ENCODE measurements at places on chromosomes 11 and 22.

GRCh38 chr11:1889224-1889930 is 2.3 kb downstream of the PRR33 start:
- no peak for DNase-seq

DNA sequence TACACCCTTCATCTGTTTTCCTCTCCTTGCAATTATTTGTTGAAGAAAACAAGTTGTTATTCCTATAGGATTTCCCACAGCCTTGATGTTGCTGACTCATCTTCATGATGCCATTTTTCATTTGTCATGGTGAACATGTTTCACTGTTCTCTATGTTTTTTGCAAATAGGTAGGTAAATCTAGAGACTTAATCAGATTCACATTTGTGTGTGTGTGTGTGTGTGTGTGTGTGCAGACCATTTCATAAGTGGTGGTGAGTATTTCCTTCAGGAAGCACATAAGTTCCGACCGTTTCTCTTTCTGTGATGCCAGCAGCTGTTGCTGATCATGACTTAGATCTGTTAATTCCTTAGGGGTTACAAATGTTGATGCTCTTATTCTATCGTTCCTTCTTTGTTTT is 80.3 kb upstream of the IZUMO1R start:
- DNase-seq = no peak

DNA sequence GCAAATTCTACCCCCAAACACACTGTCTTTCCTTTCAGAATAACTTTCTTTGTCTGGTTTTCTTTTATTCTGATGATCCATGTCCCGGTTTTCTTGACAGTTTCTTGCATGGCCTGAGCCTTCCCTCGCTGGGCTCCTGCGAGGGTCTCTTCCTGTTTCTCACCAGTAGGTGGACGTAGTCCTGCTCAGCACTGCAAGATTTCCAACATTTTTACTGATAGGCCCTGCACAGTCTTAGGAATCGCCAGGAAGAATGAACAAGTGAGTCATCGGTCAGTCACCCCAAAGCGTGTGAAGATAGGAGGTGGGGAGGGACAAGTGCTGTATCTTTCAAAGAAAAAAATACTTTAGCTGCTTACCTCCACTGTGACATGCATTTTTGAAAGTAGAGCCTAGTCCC is 16.9 kb upstream of the KIRREL3 start:
- no peak for DNase-seq

DNA sequence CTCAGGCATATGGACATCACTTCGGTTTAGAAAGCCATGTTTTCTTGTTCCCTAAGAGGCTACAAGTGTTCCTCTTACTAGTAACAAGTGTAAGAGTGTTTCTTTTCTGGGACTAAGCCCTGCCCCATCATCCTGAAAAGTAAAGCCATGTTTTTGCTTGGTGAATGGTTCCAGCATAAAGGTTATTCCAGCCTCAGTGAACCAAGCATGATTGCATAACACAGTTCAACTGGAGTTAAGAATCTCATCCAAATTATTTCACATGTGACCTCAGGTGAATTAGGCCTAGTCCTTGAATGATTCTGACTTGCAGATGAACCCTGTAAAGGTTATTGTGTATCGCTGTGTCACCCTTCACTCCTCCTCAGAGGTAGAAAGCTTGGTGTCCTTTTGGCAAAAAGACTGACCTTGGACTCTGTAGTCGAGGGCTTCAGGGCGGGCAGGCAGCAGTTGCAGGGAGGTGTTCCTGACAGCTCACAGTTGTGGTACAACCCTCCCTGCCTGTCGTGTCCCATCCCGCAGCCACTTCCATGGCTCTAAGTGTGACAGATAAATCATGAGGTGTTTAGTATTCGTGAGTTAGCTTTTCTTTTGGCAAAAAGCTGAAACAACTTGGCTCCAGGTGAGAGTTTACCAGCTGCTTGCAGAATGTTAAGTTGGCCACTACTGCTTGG is 321.8 kb downstream of the CADM1 start:
- DNase-seq = no peak

GRCh38 chr11:17747131-17747955 is 12.8 kb downstream of the KCNC1 start:
- DNase-seq = no peak

DNA sequence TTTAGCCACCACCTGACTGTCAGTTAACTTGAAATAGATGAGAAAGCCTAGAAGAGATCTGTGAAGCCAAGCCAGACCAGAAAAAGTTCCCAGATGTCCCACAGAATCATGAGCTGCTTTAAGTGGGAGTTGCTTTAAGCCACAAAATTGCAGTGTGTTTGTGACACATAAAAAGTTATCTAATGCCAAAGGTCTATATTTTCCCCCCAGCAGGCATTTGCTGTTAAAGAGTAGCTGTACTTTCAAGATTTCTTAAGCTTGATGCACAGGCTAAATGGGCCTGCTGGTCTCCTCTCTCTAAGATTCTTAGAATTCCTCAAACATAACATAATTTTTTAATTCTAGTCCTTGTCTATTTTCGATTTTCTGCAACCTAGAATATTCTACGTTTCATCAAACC is 825.7 kb downstream of the FAM181B start:
- no peak for DNase-seq

- DNase-seq = no peak
Measured at GRCh38 chr11:87046824-87047223, 9.1 kb downstream of the TMEM135 start.

DNA sequence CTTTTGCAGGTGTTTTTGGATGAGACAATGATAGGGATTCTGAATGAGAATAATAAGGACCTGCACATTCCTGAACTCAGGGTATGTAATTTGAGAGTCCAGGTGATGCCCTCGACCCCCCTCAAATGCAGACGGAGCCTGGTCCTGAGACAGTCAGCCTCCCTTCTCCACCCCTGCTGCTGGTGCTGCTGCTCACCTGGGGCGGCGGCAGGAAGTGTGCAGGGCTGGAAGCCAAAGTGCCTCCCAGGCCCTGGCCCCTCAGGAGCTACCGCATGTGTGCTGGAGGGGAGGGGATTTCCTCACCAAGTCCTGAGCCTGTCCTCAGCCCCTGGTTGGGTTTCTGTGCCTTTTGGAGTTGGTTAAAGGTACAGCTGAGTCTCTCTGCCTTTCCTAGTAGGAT is 19.0 kb upstream of the GLB1L2 start:
- DNase-seq = no peak

DNA sequence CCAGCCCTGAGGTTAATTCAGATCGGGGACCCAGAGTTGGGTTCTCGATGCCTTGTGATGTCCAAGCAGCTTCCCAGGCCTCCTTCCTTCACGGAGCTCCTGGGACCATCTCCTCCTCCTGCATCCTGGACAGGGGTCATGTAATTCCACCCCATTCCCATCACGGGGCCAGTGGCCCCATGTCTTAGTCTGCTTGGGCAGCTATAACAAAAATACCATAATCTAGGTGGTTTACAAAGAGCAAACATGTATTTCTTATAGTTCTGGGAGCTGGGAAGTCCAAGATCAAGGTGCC is 41.7 kb upstream of the PRDM11 start:
- no peak for DNase-seq

DNA sequence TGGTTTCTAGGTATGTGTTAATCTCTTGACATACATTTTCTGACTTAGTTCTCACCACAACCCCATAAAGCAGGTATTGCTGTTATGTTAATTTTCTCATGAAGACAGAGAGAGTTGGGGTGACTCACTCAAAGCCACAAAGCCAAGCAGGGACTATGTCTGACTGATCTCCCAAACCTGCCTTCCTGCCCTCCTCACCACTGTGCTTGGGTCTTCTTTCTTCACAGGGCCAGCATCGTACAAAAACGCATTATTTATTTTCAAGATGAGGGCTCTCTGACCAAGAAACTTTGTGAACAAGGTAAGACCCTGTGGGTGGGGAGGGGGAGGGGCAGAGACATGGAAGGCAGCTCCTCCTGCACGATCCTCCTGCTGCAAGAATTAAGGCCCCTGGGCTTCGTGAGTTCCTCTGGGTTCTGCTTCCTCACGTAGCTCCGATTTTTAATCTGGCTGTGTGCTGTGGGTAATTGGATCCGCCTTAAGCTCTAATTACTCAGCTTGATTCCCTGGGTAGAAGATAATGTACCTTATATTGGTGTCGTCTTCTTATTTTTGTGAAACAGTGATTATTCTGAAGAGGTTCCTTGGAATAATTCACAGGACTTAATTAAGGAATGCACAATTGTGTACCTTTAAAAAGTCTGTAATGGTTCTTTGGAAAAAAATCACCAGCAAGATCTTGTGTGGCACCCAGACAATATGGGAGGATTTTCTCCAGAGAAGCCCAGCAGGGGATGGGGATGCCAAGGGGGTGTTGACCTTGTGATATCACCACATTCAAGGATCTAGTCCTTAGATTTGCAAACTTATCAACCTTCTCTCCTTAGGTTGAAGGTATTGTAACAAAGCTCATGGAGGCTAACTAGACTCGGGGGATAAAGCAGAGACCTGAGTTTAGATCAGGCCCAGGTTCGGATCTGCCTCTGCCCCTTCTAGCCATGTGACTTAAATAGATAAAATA is 112.9 kb downstream of the SPON1 start:
- DNase-seq = no peak

DNA sequence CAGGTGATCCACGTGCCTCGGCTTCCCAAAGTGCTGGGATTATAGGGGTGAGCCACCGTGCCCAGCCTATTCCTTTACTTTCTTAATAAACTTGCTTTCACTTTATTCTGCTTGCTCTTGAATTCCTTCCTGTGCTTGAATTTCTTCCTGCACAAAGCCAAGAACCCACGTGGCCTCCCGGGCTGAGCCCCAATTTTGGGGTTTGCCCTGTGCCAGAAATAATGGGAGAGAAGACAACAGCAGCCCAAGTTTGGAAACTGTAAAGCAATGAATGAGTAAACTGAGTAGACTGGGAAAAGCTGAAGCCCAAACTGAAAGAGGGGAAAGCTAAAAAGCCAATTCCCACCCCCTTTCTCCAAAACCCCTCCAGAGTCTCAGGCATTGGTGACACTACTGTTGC is 136.4 kb downstream of the NECTIN1 start:
- DNase-seq = no peak

- no peak for DNase-seq
Measured at GRCh38 chr11:293271-293851, 4.4 kb downstream of the PGGHG start.

GRCh38 chr11:74417379-74417804 is 19.2 kb upstream of the PGM2L1 start:
- peak; percentile 52 for DNase-seq

- DNase-seq = no peak
Measured at GRCh38 chr22:39294571-39295468, 24.6 kb downstream of the RPL3 start.

DNA sequence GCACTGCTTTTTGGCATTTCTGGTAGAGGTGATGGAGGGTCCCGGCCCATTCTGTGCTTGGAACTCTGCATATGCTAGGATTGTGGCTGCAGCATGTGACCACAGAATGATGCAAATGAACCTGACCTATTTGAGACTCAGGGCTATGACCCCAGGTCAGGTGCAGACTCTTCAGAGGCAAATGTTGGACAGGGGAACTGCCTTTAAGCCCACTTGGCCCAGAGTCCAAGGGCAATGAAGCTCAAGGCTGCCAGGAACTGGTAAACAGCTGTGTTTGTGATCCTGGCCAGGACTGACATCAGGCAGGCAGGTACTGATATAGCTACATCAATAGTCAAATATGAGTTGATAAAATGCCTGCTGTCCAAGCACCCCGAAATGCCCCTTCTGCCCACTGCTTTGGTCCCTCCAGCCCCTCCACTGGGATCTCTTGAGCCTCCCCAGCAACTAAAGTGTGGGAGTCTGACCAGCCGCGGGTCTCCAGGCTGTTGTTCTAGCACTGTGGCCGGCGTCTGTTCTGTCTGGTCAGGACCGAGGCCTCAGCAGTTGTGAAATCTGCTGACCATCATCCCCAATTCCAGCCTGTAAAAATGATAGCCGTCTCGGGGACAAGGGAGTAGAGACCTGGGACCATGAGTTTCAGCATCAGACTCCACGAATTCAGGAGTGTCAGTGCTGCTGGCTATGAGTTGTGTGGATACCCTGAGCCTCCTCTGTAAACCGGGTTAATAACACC is 82.4 kb upstream of the EIF3D start:
- DNase-seq = no peak

DNA sequence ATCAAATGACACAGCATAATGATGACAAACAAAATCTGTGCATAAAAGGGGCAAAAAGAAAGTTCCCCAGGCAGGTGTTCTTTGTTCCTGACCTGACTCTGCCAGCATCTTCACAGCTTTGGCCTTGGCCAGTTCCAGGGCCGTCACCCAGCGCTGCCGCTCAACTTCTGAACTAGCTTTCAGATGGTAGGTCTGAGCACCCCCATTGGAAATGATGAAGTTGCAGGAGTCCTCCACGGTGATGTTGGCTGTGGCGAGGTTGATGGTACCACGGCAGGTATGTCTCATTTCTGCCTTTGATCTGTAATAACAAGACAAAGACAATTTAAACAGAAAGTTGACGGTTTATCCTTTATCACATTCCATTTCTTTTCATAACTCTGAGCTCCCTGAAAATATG is 5.3 kb downstream of the OSBP start:
- DNase-seq = no peak

DNA sequence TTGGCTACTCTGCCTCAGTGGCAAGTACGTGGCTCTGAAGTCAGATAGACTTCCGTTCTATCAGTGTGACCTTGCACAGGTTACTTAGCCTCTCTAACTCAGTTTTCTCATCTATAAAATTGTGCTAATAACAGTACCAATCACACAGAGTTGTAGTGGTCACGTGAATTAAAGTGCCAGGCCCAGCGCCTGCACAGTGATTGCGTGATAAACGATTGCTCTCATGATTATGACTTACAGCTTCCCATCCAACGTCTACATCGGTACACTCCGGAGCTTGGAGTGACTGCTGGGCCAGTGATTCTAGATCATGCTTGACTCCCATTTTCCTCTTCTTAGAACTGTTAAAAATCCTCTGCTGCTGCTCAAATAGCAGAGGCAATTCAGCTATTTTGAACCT is 221.8 kb downstream of the CEP164 start:
- no peak for DNase-seq

DNA sequence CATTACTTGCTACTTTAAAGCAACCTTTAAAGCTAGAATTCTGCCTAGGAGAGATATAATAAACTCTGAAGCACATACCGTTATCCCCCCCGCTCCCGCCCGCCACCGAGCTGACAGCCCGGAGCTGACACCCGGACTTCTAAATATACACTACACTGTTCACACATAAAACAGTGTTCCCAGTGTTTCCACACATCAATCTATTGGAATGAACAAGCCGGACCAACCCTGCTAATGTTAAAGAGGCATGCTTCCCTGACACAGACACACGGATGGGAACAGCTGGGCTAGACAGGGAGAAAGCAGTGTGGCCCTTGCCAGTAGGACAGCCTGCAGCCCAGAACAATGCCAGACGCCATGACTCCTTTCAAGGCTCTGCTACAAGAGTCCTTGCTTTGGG is 108.4 kb upstream of the CSNK2A3 start:
- peak; percentile 9 for DNase-seq

DNA sequence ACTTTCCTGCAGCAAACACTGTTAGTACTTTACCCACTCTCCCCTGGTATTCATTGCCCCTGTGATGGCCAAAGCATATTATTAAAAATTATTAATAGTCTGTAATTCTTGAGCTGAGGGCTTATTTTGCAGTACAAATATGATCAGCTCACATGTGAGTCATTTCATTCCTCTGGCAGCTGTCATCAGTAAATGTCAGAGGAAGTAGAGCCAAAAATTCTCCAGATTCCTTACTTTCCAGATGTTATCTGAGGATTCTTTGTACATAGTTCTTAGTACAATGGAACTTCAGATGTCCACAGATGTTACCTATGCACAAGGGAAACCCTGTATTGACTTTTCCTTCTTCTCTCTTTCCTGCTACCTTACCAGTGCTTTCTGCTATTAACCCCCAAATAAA is 12.5 kb downstream of the OR5B3 start:
- DNase-seq = no peak
